Substantia nigra (tissue), 51 donors: ENCODE measurements at places on chromosomes 1 and 21.
A peak's percentile ranks its signal among the peaks of the same experiment; 100 is the strongest.

DNA sequence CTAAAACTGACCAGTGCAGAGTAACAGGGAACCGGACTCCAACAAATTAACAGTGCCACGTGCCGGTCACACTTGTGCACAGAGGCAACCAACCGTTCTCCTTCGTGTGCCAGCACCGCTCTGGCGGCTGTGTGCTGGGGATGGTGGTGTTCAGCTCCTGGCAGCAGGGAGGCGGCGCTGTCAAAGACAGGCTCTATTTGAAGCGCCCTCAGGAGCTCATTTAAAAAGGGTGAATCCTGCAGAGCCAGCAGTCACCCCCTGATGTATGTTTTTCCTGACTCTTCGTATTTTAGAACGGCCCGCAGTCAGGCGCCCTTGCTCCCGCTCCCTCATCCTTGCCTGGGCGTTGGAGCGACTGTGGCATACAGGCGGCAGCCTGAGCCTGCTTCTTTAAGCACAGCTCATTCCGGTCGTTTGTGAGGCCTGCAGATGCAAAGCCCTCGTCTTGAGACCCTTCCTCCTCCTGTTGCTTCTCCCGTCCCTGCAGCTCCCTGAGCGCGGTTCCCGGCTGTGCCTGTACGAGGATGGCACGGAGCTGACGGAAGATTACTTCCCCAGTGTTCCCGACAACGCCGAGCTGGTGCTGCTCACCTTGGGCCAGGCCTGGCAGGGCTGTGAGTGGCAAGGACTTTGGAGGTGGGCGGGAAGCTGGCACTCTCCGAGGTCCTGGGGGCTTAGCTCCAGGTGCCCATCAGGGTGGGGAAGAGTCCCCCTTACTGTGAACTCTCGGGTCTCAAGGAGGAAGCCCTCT lies 1.1 kb downstream of the DFFB start:
- peak; percentile 26 for DNase-seq

DNA sequence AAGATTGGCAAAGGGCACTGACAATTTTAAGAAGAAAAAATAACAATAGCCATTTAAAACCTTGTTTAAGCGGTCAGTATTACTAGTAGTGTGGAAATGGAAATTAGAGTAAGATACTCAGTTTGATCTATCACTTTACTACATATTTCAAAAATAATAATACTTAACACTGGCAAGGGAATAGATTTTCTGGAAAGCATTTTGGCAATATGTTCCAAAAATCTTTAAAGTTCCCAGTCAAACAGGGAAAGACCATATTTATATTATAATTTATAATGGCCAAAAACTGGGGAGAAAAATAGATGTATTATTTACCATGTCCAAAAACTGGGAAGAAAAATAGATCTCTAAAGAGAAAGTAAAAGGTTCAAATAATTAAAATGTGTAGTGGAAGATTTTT lies 28.6 kb upstream of the C1orf21 start:
- no peak for DNase-seq

DNA sequence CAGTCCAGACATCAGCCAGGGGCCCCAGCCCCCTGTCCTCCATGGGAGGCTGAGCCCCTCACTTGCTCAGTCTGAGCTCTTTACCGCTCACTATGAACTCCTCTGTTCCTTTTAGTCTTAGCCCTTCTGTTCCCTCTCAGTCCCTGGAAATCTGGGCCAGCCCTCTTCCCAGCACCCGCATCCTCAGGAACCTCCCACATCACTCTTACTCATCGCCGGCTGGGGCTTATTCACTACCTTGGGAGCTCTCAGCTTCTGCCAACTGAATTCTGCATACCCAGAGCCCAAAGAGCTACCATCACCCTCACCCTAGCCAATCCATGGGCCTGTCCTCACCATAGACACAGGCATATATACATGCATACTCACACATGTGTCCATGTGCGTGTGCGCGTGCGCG lies 11.5 kb downstream of the KNCN start:
- no peak for DNase-seq

DNA sequence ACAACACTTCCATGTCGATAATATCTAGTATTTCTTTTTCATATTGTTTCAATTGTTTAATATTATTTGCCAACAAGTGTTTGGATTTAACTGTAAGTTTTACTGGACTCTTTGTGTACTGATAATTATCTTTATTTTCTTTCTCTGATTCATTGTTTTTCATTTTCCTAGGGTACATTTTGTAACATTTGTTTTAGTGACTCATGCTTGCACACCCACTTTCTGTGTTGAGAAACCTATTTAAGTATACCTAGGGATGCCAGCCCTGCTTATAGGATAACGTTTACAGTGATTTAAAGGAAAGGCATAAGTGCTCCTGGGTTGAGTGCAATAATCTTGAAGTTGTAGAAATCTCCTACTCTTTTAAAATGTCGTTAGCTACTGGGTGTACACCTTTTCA lies 1386.0 kb upstream of the ADGRL4 start:
- no peak for DNase-seq

DNA sequence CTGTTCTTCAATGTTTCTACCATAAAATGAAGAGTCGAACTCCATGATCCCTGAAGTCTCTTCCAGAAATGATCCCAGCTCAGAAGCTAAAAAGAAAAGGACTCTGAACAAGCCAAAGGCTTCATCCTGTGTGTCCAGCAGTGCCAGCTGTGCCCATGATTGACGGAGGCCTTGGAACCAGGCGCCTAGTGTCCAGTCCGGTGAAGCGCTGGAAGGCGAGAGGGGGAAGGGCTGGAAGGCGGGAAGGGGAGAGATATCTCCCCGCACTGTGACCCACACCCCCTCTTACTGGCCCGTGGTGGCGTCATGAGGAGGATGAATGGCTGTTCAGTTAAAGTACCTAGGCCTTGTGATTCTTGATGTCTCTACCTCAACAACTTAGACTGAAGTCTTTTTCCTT lies 10.4 kb upstream of the PLEKHA6 start:
- DNase-seq: no peak

GRCh38 chr1:69321311-69321710 lies 246.4 kb upstream of the LRRC7 start:
- no peak for DNase-seq

DNA sequence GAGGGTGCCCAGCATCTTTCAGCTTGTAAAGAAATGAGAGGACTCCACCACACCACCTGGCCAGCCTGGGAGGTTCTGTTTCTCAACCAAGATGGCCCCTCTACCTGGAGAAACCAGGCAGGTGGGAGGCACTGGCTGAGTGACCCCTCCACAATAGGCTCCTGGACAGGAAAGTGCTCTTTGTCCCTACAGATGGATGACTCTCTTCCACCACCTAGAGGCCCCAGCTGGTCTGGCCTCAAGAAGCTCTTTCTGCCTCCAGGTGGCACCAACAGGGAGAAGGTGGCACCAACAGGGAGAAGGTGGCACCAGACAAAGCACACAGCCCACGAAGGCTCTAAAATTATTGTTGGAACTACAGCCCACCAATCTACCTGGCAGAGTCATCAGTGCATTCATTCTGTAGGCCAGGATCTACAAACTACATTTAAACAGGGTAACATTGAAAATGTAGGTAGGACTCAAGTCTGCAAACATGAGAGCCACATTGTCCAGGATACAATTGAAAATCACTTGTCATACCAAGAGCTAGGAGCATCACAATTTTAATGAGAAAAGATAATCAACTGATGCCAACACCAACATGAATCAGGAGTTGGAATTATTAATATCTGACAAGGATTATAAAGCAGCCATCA lies 14.4 kb downstream of the TMPRSS3 start:
- DNase-seq: no peak

GRCh38 chr1:172932981-172933380 lies 117.8 kb downstream of the TNFSF18 start:
- DNase-seq: no peak

DNA sequence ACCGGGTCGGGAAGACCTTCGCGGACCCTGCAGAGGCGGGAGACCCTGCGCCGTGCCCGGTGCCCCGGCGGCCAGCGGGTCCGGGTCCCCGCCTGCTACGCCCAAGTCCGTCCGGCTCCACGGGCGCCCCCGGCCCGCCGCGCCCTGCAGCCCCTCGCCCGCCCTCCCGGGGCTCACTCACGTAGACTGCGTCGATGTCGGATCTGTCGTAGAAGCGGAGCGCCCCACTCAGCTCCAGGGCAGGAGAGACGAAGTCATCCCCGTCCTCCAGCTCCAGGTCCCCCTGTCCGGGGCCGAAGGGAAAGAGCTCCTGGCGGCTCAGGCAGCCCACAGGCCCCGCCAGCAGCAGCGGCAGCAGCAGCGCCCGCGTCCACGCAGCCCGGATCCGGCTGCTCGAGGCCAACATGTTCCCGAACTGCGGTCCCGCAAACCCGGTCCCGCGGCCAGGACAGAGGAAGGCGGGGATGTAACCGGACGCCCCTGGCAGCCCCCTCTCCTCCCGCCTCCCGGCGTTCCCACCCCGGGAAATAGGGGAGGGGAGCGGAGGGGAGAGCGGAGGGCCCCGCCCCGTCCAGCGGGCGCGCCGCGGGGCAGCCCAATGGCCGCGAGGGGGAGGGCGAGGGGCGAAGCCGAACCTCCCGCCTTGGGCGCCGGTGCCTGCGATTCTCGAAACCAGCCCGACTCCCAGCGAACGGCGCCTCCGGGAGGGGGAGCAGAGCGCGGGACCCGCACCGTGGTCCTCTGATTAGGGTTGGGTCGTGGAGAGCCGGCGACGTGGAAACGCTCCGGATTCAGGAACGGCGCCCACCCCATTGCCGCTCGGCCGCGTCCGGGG lies at the start of gene NID1:
NID1 (minus strand) TSS at position 417 of the 835 bp plus-strand sequence; CDS start at position 406, 11 bp downstream.
- no peak for DNase-seq

DNA sequence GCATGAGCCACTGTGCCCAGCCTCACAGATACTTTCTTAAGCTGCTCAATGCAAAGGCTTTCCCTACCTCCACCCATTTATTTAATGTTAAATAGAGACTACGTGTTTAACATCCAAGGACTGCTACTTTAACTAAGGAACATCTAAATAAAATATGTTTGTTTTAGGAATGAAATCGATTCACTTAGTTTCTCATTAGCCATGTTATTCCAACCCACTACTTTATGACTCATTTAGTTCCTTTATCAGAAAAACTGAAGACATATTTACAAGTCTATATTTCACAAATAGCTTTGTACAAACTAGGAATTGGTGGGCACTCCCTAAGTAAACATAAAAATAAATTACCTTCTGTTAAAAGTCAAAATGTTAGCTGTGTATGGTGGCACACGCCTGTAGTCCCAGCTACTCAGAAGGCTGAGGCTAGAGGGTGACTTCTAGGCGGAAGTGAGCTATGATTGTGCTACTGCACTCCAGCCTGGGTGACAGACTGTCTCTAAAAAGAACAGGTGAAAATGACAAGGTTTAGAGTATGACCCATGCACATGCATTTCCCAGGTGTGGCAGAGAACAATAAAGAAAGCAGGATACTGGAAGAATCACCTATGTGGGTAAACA lies 39.9 kb upstream of the AK4 start:
- DNase-seq: no peak

DNA sequence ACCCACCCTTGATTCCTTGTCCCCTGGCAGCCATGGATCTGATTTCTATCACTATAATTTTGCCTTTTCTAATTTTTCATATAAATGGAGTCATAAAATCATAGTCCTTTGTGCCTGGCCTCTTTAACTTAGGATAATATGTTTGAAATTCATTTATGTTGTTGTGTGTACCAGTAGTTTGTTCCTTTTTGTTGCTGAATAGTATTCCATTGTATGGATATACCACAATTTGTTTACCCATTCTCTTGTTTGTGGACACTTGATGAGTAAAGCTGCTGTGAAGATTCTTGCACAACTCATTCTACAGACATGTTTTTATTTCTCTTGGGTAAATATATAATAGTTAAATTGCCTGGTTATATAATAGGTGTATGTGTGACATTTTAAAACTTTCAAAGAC lies 22.7 kb upstream of the GJA8 start:
- no peak for DNase-seq

- DNase-seq: no peak
Observed at GRCh38 chr1:3717715-3718601, 34.3 kb upstream of the CCDC27 start.

DNA sequence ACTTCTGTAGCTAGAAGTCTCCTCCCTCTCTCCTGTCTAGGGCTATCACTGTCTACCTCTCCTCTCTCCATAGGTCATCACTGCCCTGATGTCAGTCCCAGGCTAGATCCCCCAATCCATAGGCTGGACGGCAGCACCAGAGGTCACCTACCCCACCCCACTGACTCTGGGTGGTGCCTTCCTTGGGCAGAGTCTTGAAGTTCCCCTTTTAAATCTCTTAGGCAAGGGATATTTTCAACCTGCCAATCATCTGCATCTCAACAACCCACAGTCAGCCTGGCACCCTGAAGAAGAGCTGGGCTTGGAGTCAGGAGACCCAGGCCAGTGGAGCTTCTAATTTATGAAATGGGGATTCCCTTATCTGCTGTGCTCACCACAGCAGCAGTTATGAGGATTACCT lies 13.2 kb downstream of the MYBPH start:
- DNase-seq: no peak

DNA sequence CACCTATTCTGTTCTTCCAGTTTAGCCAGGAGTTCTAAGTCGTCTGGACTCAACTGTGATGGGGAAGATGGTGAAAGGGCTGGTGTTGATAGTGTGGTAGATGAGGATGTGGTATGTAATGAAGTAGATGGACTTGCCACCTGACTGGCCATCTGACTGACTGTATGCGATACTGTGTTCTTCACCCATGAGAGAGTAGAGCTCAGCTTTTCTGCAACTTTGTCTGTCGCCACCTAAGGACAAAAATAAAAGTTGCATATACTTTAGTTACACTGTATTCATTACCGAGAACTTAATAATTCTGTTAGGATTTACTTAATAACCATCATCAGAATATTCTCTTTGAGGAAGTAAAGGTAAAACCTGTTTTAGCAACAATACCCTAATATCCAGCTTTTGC lies 48.5 kb downstream of the EVI5 start:
- no peak for DNase-seq

- DNase-seq: no peak
Observed at GRCh38 chr1:94535095-94535494, 6.5 kb downstream of the F3 start.

- DNase-seq: no peak
Observed at GRCh38 chr1:149979245-149979971, 31.1 kb downstream of the OTUD7B start.

GRCh38 chr1:54826226-54826816 lies 25.2 kb upstream of the TTC22 start:
- DNase-seq: no peak

- no peak for DNase-seq
Observed at GRCh38 chr1:61378494-61379180, 296.3 kb downstream of the NFIA start.

- DNase-seq: no peak
Observed at GRCh38 chr1:27057801-27058625, 45.4 kb upstream of the TENT5B start.

DNA sequence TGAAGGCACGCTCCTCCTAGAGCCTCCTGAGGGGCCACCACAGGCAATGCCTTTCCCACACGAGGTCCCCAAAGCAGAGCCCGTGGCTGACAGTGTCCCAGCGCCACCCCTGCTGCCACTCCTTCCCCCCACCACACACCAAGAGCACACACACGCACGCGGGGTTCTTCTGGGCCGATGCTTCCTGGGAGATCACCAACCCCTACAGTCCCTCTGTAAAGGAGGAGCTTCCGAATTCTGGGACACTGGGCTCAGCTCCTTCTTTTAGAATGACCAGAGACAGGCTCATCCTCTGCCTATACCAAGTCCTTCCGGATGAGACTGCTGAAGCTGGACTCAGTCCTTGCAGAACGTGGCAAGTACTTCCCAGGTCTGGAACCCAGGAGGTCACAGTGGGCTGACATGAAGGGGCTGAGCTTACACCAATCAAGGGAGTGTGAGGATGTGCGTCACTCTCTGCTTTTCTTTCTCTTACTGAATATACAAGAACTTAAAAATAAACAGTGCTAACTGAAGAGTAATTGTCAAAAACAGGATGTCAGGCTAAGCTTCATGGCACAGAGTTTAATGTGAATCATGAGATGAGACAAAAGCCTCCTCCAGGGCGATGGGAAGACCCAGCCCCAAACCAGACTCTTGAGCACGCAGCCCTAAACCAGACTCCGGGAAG lies 12.7 kb downstream of the SSU72 start:
- DNase-seq: no peak
